ENCODE measurements at places on chromosomes 12 and 14. TPM values are rescaled to one million over a fixed set of nuclear protein-coding genes. Genes with fewer than 3 reads are reported as not detected.

SDR9C7 gene
- not detected for total RNA-seq

DNA sequence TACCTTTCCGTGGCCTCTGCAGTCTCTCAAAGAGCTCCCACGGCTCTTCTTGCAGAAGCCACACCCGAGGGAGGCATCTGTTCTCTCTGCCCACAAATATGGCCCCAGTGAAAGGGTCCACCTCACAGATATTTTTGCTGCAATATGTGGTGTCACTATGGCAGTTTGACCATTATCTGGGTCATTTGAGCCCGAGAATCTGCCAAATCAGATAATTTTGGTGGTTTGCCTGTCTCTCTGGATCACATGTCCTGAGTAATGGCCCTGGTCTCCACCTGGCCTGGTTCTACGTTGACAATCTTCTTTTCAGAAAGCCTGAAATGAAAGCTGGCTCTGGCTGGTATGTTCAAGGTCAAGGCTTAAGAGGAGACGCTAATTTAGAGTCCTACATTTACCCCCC lies 5.7 kb upstream of the WSCD2 start:
- no peak for DNase-seq

GALNT16 gene
- total RNA-seq: 0.11 TPM

DNA sequence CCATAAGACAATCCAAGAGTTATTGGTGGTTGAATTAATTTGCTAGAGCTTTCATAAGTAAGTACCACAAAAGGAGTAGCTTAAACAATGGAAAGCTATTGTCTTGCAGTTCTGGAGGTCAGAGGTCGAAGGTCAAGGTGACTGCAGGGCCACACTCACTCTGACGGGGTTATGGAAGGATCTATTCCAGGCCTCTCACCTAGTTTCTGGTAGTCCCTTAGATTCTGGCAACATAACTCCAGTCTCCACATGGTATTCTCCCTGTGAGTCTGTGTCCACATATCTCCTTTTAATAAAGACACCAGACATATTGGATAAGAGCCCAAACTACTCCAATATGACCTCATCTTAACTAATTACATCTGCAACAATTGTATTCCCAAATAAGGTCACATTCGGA lies 273.4 kb downstream of the FOXN3 start:
- DNase-seq: no peak

TSPAN19 gene
- not detected for total RNA-seq

DNA sequence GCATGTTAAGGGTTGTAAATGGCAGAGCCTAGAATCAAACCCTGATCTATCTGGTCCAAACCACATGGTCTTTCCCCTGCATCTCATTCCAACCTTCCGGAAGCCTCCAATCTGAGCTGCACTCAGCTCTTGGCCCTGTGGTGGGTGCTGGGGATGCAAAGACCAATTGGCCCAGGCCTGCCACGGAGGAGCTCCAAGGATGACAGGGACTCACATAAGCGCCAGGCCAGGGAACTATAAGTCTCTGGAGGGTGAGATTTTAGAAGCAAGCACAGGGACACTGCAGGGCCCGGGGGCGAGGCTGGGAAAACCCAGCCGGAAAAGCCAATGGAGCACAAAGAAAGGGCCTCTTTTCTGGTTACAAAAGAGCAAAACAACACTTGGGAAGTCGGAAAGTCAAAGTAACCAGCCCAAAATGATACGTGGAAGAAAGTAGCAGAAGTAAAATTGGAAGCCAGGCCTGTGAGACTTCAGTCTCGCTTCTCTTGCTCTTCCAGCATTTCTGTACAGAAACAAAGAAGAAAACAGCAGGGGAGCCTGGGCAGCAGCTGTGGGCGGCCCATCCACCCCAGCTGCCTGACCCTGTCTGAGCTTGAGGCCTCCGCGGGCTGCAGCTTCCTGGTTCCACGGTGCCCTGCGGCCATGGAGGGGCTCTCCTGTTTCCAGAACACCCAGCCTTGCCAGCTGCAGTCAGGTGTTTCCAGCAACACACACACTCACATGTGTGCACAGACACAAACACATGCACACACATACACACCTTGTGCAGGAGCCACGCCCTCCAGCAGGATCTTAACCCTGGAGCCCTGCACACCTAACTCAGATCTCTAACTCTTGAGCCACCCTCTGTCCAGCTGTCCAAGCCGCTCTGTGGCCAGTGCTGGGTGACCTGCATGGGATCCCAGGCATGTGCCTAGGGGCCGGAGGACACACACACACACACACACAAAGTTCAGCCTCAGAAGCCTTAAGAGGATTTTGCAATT lies 178.2 kb downstream of the BCL11B start:
- no peak for DNase-seq

DNA sequence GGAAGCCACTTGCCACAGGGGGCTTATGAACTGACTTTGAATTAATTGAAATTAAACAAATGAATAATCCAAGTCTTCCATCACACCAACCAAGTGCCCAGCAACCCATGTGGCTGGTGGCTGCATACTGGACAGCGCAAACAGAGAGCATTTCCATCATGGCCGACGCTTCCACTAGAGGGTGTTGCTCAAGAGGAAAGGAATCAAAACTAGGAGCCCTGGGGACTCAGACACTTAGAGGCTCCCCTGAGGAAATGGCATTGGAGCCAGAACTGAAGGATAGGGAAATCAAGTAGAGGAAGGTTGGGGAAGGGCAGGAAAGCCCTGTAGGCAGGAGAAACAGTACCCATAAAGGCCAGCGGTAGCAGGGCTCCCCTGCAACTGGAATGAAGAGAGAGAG lies 50.6 kb upstream of the NUAK1 start:
- DNase-seq: no peak

- DNase-seq: no peak
These were observed 350.2 kb downstream of the DIO2 start for GRCh38 chr14:79861111-79861510.

DNA sequence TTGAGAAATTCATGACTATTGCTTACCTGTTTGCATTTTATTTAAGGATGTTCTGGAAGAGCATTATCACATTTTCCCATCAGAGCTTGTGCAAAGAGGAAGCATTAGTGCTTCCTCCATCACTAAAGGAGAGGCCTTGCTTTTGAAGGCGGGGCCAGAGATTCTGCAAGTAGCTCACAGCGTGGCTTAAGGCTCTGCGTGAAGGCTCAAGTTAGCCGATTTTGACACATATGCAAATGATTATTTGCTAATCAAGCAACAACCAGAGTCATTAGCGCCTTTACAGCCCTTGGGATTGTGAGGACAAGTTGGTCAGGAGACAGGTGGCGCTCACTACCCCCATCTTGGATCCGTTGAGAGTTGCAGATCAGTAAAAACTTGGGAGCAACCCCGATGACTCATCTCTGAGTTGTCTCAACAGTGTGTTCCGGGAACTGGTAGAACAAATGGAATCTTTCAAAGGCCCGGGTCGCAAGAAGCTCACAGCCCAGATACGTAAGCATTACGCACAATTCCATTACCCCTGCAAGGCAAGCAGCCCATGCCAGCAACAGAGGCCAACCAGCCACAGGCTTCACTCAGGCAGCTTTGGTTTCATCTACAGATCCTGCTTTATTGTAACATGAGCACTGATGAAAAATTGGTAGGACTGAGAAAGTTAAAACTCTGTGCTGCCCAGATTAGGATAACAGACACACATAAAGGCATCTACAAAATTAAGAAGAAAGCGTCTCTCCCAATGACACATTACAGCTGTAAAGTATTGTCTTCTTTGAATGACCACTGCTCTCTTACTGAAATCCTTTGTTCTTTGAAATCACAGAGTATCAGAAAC lies 34.9 kb upstream of the SPTSSA start:
- no peak for DNase-seq

MMP14 gene
- 1.7 TPM for total RNA-seq

DNA sequence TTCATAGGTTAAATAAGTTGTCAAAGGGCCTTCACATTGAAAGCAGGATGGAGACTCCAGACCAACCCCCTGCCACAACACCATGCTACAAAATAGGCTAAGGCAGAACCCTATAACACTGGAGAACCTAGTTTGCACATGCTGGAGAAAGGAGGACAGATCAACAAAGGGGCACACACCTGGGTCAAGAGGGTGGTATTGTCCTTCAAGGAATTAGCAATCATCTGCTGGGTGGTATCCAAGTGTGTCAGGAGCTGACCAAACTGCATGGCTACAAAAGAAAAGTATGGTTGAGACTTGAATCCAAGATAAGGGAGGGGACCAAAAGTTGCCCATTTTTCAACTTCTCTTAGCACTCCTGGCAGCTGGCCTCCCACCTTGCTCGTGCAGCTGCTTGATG lies 9.2 kb downstream of the MBD6 start:
- DNase-seq: no peak

- no peak for DNase-seq
These were observed 8.7 kb upstream of the A2ML1 start for GRCh38 chr12:8813572-8814357.

All from CD8-positive, alpha-beta memory T cell (primary cell).